ENCODE measurements at places on chromosomes 7 and 10.

DNA sequence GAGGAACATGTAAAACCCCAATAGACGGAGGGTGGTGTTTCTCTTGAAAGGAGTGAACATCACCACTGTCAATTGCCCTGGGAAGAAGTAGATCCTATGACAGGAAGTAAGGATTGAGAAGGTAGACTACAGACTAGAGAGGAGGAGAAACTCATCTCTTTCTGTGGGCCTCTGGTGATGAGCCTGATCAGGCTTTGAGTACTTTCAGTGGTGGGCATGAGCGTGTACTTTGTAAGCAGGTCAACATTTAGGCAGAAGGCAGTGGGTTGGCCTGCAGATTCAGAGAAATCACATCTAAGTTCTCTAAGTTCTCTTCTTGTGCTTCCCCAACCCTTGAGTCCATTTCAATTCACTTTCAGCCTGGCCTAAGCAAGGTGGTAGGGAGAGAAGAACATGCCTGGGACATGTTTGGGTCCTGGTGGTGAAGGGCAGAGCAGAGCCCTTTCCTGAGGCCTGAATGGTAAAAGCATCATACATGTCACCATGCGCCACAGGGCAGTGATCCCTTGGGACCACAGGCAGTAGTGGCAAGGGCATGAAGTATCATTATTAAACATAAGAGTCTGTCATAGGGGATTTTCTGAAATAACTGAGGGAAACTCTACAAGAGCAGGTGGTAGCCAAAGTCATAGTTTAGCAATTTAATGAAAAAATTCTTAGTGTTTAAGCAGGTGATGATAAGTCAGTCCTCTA lies 56.4 kb upstream of the ANKRD1 start:
- DNase-seq = no peak

- no peak for DNase-seq
These were observed 580.6 kb downstream of the PHTF2 start for GRCh38 chr7:78379148-78379547.

DNA sequence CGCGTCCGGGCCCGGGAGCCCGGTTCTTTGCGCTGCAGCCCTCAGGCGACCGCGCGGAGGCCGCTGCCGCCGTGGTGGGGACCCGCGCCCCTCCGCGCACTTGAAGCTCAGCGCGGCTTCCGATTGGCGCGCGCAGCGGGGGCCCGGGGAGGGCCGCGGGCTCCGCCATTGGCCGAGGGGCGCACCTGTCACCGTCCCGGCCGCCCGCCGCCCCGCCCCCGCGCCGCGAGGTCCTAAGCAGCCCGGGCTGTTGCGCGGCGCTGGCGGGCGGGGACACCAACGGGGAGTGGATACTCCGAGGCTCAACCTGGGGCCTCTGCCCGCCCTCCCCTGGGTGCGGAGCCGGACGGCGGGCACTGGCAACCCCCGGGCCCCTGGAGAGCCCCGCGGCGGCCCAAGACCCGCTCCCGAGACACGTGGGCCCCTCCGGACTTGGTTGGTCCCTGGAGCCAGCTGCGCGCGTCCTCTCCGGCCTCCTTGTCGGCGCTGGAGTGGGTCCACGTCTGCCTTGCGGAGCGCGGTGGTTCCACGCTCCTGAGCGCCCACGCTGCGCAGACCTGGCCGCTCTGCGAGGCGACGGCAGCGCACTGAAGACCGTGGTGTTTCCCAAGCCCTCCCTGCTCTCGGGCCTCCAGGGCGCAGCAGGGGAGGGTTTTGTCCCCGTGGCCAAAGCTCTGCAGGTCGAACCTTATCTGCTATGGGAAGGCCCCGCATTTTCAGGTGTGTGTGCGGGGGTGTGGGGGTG lies at the start of gene MNX1:
Gene MNX1, minus strand, starts transcription at position 76 of the 745 bp plus-strand sequence. CDS start 313 bp downstream, outside the sequence.
- DNase-seq = no peak

GRCh38 chr7:51011710-51012350 lies 229.1 kb upstream of the GRB10 start:
- DNase-seq = no peak

DNA sequence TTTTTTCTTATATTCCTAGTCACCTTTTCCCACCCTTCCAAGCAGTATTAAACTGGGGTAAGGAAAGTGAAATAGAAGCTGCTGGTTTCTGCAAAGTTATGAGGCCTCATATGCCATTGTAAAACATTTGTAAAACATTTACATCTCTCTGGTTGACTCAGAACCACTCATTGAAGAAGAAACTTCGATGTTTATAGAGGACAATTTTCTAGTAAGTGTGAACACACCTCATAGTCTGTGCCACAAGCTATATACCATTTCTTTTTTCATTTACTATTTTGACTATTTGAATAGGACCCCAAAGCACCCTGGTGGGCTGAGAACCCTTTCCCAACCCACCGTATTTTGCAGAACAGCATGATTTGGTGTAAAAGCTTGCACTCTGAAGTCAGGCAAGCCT lies 12.9 kb upstream of the ITGB1 start:
- DNase-seq = no peak

- DNase-seq = no peak
These were observed 718 bp upstream of the BPGM start for GRCh38 chr7:134645935-134646334.

DNA sequence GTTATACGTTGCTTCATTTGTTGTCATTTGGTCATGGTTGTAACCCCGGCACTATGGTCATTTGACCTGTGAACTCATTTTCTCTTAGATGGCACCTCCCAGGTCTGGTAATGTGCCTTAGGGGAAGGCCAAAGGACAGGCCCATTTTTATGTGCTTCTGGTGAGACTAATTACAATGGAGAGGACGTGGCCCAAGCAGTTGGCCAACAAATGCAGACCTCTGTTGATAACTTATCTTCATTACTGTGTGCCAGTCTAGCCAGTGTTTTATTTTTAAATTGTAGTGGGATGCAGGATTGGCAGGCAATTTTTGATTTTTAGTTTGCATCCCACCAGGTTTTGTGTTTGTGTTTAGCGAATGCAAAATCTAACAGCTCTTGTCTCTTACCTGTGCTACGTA lies 321.5 kb upstream of the AKR1E2 start:
- no peak for DNase-seq

- DNase-seq = no peak
These were observed 53.8 kb upstream of the SEC61G start for GRCh38 chr7:54812756-54813322.

- no peak for DNase-seq
These were observed 7.8 kb downstream of the ITPRIP start for GRCh38 chr10:104330168-104331110.

- no peak for DNase-seq
These were observed 14.0 kb downstream of the CYP3A7 start for GRCh38 chr7:99720800-99721595.

DNA sequence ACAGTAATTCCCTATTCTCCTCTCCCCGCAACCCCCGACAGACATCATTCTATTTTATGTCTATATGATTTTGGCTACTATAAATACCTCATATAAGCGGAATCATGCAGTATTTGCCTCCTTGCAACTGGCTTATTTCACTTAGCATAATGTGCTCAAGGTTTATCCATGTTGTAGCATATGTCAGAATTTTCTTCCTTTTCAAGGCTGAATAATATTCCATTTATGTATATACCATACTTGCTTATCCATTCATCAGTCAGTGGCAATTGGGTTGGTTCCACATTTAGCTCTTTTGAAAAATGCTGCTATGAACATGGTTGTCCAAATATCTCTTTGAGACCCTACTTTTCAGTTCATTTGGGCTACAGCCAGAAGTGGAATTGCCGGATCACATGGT lies 106.5 kb downstream of the MAPK8 start:
- no peak for DNase-seq
